Lung microvascular endothelial cell (primary cell): ENCODE measurements at places on chromosomes 1 and 21.

DNA sequence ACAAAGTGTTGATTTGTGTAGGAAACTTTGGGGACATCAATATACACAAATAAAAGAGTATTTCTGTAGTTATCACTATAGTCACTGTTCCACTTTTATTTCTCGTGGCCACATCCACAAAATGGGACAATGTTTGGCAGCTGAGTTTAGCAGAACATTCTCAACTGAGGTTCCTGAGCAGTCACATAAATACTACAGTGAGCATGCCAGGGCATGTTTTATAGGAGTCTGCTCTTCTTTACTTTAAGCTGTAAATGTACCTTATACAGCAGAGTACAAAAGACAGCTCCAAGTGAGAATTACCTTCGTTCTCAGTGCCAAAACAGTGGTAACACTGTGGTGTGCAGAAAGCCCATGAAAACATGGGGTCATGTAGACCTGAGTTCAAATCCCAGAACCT is 5.0 kb downstream of the BTG3 start:
- no peak for DNase-seq

DNA sequence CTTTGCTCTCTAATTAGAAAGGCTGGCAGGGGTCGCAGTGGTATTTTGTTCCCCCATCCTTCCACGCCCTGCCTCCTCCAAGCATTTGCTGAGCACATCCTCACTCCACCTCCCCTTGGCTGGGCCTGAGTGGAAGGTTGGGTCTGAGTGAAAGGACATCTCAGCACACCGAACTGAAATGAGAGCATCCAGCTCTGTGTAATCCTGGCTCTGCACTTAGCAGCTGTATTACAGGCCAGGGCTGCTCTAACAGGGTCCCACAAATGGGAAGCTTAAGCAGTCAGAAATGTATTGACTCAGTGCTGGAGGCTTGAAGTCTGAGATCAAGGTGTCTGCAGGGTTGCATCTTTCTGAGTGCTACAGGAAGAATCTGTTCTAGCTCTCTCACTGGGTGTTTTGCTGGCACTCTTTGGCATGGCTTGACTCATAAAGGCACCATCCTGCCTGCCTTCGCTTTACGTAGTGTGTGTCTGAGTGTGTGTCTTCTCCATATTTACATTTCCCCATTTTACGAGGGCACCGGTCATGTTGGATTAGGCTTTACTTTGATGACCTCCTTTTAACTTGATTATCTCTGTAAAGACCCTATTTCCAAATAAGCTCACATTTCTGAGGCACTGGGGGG is 48.5 kb upstream of the IGSF21 start:
- DNase-seq = no peak

GRCh38 chr1:155178441-155179111 is 4.9 kb downstream of the TRIM46 start:
- no peak for DNase-seq

DNA sequence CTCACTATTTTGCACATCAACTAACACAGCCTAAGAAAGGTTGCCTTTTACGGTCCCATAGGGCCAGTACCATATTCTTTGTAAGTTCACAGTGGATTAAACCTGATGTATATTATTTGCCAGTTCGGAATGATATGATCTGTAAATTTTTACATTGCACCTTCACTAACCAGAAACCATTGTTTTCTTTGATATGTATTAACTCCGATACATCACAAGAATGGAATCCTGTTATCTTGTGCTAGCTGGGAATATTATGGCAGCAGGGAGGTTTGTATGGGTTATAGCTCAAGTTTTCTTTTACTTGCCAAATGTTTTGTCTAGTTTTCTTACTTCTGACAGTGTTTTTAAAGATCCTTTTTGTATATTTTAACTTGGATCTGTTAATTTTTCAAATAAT is 51.4 kb upstream of the S1PR1 start:
- DNase-seq = no peak

GRCh38 chr1:109822749-109823542 is 59.2 kb upstream of the EPS8L3 start:
- no peak for DNase-seq

- DNase-seq = no peak
Observed at GRCh38 chr1:238647877-238648276, 738.5 kb upstream of the CHRM3 start.

DNA sequence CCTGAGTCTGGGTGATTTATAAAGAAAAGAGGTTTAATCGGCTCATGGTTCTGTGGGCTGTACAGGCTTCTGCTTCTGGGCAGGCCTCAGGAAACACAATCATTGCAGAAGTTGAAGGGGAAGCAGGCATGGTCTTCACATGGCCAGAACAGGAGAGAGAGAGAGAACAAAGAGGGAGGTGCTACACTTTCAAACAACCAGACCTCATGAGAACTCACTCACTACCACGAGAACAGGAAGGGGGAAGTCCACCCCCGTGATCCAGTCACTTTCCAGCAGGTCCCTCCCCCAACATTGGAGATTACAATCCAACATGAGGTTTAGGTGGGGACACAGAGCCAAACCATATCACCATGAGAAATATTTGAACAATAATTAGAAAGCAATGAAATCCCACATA is 222.9 kb downstream of the FAM72C start:
- no peak for DNase-seq

DNA sequence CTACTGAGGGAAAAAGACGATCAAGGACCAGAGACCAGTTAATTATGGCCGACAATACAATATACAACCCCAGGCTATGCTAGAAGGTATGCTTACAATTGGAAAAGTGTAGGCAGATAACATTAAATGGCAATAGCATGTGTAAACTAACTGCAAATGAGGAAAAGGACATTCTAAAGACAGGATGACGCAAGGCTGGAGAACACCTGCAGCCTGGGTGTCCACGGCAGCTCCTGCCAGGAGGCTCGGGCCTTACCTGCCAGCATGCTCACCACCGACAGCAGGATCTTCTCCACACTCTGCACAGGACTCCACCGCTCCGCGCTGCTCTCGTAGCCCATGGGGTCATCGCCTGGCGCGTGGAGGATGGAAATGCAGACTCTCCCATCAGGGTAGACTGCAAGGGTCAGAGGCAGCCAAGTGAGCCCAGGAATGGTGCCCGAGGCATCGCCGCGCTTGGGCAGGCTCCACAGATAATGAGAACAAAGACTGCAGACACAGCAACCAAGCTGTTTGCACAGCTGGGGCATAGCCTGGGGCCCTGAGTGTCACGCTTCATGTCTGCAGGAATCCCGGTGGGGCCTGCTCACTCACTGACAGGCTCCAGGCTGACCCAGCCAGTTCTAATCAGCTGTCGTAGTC is 28.2 kb downstream of the UBE2G2 start:
- no peak for DNase-seq

DNA sequence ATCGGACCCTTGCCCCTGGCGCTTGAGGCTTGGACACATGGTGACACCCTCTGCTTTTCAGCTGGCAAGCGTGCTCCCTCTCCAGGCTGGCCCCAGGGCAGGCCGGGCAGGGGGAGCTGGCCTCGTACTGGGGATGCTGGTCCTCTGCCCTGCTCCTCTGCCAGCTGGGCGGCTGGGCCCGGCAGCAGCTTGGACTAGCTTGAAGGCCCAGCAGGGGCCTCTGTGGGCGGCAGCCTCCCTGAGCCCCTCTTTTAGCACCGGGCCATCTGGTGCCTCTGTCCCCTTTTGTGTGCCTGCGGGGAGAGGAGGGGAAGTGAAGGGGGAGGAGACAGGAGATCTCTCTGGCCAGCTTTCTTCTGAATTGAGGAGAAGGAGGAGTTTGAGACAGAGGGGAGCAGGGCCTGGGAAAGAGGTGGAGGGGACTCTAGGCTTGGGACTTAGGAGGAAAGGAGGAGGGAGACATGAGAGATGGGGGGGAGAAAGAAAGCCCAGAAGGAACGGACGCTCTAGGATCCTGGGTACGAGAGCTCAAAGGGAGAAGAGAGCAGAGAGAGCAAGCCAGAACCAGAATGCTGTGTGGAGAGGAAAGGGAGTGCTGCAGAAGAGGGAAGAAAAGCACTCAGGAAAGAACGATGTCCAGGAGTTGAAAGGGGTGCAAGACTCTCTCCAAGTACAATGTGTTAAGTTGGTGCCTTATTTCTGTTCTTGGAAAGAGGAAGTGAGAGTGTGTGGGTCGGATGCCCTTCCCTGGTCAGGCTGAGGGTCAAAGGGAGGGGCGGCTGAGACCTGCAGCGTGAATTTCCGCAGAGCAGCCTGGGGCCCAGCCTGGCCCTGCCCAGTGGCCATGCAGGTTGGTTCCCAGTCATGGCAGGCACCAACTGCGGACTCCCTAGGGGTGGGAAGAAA is 40.3 kb downstream of the IER5 start:
- DNase-seq = no peak

DNA sequence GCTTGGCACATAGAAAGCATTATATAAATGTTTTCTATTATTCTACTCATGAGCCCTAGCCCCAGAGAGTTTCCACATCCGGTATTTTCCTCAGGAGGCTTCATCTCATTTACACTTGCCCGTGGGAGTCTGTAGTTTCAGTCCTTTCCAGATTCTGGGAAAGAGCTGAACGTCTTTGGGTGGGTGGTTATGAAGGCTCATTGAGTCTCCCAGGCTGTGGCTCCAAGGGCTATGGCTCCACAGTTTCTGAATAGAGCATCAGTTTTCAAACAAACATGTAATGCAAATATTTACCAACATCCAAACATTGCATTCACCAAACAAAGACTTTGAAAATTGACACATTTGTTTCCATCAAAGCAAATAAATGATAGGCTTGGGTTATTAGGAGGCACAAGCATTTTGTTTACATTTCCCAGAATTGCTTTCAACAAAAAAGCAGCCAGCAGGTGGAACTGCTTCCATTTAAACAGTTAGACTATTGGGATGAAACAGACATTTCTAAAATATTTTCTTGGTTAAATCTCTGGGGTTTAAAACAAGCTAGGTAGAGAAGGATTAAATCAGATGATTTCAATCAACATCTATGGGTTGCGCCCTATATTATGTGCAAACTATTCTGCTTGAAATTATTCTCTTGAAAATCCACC is 1.3 kb upstream of the LEMD1 start:
- DNase-seq = no peak

DNA sequence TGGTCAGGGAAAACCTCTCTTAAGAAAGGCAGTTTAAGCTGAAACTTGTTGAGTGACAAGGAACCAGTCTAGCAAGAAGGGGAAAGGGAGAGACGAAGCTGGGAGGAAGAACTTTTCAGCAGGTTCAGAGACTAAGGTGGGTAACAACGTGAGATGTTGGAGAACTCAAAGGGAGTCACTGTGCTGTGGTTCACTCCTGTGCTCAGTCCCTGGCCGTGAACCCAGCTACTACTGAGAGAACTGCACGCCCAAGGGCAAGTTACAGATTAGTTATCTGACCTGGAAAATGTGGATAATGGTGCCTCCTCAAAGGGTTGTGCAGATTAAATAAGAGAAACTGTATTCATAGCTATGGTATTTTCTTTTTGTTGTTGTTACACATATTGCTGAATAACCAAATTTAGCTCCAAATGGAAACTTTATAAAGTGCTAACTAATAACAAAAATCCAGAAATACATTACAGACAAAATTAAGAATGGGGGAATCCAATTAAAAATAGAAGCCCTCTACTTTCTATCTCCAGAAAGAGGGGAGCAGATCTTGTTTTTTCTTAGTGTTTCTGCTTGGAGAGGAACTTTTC is 2.9 kb downstream of the ZBTB40 start:
- DNase-seq = no peak

GRCh38 chr1:248627971-248628844 is 6.7 kb downstream of the OR2T11 start:
- DNase-seq = no peak

DNA sequence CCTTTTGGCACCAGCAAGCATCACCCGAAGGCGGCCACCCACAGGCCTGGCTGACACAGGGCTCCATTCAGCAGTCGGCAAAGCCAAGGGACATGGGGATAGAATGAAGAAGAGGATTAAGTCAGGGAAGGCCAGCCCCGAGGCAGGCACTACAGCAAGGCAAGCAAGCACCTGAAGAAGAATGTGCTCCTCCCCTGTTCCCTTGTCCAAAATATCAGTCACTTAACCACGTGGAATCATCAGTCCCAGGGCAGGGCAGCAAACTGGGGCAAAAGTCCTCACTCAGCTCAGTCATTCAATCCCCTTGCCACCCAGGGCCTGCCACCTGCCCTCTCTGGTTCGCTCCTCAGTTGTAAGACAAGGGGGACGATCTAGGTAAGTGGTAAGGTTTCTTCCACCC is 9.3 kb downstream of the KANK4 start:
- no peak for DNase-seq

DNA sequence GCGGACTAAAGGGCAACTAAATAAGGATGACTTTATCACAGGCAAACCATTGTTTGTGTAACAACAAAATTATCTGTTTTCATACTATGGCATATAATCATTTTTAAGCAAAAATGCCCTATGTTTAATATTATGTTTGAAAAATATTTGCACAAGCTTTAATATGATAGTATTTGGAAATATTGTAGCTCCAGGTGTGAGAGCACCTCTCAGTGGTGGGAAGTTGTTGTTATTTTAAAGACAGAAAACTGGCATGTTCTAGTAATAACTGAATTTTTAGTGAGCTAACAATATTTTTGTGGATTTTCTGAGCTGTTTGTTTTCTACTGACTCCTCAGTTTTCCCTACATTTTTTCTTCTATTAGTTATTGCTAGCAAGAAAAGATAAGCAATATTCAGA is 578.8 kb downstream of the KCNT2 start:
- DNase-seq = no peak

DNA sequence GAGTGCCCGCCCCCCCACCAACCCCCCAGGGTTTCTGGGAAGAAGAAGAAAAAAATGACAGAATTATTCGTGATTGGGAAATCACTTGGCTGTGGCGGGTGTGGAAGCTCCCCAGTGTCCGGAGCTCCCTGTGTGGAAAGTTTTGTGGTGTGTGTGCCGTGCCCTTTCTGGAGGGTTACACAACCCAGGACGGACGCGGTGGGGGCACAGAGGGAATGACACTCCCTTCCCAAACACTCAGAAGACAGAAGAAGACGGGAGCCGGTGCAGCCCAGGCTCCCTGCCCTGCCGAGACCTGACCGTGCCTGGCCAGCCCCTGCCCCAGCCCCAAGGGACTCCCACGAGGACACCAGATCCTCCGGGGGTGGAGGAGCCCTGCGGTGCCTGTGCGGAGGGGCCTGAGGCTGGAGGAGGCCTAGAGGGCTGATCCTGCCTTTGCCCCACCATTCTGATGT is 33.0 kb upstream of the ADARB1 start:
- DNase-seq = peak; percentile 24

DNA sequence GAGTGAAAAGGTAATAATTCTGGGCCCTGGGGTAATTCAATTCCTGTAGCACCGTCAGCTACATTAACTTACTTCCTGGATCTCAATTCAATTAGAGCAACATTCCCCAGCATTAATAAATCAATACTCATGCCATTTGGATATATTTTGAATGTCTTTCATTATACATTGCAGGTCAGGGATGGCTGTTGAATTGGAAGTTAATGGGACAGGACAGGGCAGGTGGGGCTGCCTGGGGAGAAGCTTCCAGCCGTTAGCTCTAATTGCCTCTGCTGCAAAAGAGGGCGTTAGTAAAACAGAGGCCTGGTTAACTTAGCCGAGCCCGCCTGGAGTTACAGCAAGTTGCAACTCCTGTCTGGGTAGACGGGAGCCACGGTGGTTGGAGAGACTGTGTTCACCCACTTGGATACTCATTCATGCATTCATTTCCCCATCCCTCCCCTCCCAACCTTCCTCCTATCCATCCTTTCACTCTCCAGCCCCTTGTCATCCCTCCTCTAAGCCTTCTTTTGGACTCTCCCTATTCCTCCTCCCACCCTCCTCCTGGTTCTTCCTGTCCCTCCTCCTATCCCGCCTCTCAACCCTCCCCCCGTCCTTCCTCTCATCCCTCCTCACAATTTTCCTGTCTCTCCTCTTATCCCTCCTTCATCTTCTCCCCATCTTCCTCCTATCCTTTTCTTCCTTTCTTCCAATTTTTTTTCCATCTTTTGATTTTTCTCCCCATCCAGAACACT is 137.6 kb upstream of the RUNX3 start:
- no peak for DNase-seq
